Activated CD8-positive, alpha-beta T cell treated with anti-CD3 and anti-CD28 coated beads, Interleukin-2, amount 10 ng/mL, durations not matched to agents 7 days and 5 days (primary cell): ENCODE measurements at places on chromosomes 3 and 15.

DNA sequence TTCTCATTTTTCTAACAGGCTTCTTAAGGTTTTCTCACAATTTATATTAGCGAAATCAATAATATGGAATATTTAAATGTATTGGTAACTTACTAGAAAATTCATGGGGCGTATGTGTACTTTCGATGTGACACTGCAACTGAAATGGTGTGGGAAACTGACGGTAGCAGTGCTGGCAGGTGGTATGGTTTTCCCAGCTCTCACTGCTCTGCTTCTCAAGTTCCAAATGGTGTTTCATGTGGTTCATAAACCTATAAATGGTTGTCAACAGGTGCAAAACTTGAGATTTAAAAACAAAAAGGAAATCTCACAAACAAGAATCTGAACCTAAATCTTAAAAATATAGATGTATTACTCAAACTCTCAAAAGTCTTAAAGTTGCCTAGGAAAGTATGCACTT lies 54.7 kb downstream of the ZNF280D start:
- no peak for DNase-seq

DNA sequence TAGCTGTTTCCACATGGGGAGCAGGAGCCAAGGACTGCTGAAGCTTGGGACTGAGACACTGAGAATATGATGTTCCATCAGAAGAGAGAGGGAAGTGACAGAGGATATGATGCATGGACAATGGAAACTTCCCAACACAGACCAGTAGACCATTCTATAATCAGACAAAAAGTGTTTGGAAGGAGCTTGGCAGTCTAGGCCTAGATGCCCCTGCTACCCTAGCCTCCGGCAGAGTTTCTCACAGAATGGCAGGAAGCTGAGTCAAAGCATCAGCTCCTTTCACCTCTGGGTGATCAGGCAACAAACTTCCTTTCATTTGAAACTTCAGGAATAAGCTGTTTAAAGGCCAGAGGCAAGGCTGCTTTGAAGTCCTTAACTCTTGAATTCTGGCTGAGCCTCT lies 222.0 kb downstream of the NEK10 start:
- no peak for DNase-seq

- no peak for DNase-seq
Observed at GRCh38 chr15:88975891-88976290, 62.7 kb upstream of the MFGE8 start.

DNA sequence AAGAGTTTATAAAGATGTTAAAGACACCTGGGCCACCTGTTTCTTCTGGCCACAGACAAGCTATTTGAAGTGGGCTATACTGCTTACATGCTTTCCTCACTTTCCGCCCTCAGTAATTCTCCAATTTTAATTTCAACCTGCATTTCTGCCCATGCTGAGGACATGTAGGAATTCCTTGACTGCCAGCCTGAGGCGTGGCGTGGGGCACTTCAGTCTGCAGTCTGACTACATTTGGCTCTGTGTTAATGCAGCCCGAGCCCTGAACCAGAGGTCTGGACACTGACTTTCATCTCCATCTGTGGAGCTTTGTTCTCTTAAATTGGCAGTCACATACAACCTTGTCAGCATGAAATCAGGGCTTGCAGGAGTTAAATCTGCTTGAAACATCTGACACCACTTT lies 8.5 kb downstream of the UQCC5 start:
- DNase-seq: no peak

DNA sequence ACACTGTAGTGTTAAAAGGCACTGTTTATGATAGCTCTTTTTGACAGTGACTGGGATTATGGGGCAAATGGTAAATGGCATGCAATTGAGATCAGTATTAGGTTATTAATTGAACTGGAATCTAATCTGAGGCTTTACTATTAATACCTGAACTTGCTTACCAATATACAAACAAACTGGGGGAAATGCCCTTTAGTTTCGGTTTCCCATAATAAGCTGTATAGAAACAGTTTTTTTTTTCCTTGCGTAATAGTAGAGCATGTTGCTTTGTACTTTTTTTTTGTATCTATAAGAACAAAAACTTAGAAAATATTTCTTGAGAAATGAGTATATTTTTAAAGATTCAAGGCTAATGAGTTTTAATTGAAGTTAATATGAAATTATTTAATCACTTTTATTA lies 95.0 kb downstream of the FNDC3B start:
- DNase-seq: no peak
